ENCODE measurements at places on chromosomes 11 and 22.
A peak's percentile ranks its signal among the peaks of the same experiment; 100 is the strongest.

DNA sequence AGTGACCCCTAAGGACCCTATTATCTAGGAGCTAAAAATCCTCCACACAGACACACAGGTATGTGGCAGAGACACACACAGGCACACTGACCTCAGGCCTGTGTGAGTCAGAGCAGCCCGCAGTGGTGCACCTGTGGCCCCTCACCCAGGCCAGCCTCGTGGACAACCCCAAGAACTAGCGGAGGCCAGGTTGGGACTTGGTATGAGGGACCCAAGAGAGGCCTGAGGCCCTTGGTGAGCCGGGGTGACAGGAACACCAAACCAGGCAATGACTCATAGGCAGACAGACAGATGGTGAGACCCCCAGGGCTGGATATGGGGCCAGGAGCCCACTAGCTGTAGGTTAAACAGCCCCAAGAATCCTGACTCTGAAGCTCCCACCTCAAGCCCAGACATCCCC is 6.0 kb downstream of the CASTOR1 start:
- no peak for DNase-seq

DNA sequence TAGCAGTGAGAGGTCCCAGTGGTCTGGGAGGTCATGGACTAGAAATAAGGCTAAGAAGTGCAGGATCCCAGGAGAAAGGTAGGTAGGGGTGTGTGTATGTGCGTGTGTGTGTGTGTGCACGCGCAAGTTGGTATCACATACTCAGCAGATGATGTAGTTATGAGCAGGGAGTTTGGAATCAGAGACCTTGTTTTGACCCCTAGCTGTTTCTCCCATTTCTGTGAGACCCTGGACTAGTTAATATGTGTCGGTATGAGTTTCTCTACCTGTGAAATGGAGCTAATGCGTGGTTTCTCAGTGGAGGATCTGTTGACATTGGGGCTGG is 1.3 kb downstream of the SERPING1 start:
- no peak for DNase-seq

- DNase-seq: peak; percentile 65
These were observed 1.7 kb downstream of the HPX start for GRCh38 chr11:6438979-6439571.

- DNase-seq: no peak
These were observed 1.5 kb downstream of the PIWIL4 start for GRCh38 chr11:94568717-94569116.

GRCh38 chr11:88281317-88281712 is 56.2 kb downstream of the CTSC start:
- DNase-seq: no peak

DNA sequence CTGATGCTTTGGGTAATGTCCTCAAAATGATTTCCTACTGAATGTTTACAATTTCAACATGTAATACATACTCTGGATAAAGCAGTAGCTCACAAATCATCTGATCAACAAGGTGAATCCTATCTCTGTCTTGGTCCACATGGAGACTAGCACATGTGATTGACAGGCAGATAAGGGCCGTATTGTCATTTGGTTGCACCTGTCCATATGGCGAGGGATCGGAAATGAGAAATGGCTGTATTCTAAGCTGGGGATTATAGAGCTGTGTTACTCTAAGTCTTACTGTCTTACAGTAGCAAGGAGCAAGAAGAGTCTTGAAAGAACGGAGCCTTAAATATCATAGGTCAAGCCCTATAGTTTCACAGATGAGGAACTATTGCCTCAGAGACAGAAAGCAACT is 55.7 kb downstream of the APIP start:
- DNase-seq: no peak

DNA sequence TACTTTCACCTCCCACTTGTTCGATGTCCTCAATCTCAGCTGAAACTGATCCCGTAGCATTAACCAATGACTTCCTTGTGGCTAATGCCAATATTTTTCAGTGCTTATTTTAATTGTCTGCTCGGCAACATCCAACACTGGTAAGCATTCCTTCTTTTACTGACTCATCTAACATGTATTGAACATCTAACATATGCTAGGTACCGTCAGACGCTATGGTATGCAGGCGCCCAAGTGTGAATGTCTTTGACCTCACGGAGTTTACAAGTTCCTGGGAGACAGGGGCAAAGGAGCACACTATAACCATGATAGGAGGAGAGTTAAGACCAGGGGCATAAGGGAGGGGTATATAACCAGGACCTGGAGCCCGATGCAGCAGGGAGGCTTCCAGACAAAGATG is 1.7 kb downstream of the BRMS1 start:
- no peak for DNase-seq

GRCh38 chr11:32891657-32892354 is 805 bp upstream of the QSER1 start:
- DNase-seq: no peak

DNA sequence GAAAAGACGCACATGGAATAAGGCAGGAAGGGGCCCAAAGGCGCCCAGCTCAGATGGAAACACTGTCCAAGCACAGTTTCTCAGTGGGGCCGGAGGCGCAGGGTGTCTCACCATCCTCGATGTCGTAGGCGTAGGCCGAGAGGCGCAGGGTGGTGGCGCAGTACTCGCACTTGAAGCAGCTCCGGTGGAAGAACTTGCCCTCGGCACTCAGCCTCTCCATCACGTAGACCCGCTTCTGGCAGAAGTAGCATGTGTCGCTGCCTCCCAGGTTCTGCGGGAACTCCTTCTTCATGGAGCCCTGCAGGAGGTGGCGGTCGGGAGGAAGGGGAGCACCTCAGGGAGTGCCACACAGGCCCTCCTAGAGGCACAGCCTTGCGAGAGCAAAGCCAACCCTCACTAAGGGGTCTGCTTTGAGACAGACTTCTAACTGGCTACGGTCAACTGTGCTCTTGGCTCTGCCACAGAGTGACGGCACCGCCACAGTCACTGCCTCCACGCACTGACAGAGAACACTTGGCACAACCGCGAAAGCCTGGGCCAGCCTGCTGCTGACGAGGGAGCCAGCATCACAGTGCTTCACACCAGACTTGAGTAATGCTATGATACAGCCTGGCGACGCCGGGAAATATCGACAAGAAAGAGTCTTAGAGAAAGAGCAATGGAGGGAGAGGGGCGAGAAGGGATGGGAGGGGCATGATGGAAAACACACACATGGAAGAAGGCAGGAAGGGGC is 97.6 kb upstream of the BID start:
- no peak for DNase-seq

DNA sequence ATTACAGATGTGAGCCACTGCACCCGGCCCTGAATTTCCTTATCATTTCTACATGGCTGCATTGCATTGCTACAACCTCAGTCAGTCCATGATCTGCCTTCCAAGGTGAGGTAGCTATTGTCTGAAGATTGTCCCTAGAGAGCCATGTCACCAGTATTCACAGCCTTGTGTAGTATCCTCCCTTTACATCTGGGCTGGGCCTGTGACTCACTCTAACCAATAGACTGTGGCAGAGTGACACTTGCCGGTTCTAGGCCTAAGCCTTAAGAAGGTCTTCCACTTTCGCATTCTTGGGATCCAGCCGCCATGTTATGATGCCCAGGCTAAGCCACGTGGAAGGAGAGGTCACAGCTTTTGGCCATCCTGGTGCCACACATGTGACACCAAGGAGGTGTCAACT is 10.1 kb upstream of the PLEKHB1 start:
- no peak for DNase-seq

DNA sequence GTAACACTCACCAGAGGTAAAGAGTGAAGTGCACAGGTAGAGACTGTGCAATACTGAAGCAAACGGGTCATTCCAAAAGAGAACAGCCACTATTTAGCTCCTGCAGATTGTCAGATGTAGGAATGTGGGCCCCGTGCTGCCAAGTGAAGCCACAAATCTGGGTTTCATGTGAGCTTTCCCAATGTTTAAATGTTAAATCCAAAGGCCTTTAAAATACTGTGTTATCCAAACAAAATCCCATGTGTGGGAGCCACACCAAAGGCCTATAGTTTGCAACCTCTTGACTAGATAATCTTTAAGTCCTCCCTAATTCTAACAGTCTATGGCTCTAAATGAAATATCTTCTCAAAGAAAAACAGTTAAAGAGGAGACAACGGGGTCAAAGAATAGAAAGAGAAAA is 43.3 kb downstream of the RBFOX2 start:
- DNase-seq: no peak

- no peak for DNase-seq
These were observed 37.7 kb downstream of the DDI1 start for GRCh38 chr11:104073950-104074705.

DNA sequence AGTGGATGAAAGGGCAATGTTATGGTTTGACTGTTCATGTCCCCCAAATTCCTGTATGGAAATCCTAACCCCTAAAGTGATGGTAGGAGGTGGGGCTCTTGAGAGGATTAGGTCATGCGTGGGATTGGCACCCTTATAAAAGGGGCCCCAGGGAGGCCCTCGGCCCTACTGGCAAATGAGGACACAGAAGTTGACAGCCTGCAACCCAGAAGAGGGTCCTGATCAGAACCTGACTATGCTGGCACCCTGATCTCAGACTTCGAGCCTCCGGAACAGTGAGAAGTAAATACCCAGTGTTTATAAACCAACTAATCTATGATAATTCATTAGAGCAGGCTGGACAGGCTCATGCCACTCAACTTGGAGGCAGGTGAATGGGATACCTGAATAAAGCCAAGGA is 8.7 kb downstream of the IFITM10 start:
- DNase-seq: peak; percentile 13

DNA sequence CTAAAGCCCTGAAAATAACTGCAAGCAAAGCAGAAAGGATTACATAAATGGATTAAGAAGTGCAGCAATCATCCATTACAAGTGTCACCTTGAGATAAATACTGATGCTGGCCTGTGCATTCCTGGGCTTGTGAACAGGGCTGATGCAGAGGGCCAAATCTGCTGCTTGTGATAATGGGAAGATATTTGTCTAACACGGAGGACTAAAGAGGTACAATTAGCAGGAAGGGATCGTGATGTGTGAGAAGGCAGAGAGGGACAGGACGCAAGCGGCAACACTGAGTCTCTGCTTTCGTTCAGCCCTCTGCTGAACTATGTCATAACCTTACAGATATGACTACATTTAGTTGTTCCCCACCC is 107.7 kb upstream of the DDI1 start:
- no peak for DNase-seq

DNA sequence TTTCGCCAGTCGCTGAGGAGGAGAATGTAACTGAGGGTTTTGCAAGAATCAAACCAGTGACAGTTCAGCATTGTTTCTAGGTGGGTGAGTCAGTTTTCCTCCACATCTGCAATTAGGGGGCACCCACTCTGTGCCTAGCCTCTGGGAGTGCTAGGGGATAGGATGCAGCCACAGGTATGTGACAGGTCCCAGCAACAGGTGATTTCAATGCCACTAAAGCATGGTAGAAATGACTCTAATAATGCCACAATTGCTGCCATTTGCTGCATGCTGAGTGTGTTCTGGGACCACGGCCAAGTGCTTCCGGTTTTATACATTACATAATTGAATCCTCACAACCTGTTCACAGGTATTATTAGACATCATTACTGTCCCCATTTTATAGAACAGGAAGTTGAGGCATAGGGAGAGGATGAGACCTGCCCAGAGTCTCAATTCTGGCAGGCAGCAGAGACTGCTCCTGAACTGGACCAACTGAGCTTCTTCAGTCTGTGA is 556 bp downstream of the CRYBB2 start:
- no peak for DNase-seq

GRCh38 chr11:80990885-80991284 is 1550.1 kb upstream of the TENM4 start:
- no peak for DNase-seq

- no peak for DNase-seq
These were observed 790 bp upstream of the TMEM41B start for GRCh38 chr11:9315078-9315688.

- peak; percentile 57 for DNase-seq
These were observed 5.6 kb downstream of the PNPLA5 start for GRCh38 chr22:43886231-43886630.

DNA sequence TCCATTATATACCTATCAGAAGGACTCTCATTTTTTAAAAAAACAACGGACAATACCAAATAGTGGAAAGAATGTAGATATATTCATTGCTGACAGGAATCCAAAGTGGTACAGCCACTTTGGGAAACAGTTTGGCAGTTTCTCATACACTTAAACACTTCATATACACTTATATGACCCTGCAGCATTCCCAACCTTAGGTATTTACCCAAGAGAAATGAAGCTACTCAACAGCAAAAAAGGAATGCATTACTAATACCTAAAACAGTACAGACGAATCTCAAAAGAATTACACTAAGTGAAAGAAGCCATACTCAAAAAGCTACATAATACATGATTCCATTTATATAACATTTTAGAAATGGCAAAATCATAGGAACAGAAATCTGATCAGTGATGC is 51.5 kb downstream of the RBFOX2 start:
- DNase-seq: no peak

DNA sequence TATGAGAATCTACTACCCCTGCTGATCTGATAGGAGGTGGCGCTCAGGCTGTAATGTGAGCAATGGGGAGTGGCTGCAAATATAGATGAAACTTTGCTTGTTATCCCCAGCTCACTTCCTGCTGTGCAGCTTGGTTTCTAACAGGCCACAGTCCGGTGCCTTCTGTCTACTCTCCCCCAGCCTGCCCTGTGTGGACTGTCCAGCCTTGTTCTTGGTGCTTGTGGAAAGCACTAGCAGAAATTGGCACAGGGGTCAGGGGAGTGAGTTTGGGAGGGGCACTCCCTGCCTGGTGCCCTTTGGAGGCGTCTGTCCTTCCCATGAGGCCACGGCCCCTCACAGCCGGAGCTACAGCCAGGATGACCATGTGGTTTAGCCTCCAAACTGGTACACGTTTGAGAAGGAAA is 14.3 kb downstream of the MOV10L1 start:
- DNase-seq: no peak

- no peak for DNase-seq
These were observed 33.3 kb downstream of the EXT2 start for GRCh38 chr11:44128729-44129128.

DNA sequence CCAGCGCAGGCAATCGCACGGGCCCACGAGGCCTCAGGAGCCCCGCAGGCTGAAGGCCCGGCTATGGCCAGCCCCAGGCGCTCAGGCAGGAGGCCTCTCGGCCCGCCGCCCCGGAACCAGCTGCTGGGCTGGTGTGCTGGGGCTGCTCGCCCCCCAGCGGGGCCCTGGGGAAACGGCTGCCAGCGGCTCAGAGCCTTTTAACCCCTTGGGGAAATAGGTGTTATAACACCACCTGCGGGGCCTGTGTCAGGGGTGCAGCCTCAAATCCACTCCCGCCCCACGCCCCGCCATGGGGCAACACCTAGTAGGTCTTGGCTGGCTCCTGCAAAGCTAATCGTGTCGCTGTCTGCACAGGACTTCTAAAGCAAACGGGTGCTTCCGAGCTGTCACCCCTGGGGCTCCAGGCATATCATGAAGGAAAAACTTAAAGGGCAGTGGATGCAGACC is 237.4 kb downstream of the TTC28 start:
- DNase-seq: peak; percentile 81

GRCh38 chr22:31122532-31123291 is at the start of gene INPP5J:
Gene INPP5J (plus strand): TSS chr22:31122966. CDS start chr22:31123015, 49 bp downstream.
- DNase-seq: no peak

- DNase-seq: peak; percentile 71
These were observed 87.1 kb upstream of the RAG2 start for GRCh38 chr11:36684840-36685801.

DNA sequence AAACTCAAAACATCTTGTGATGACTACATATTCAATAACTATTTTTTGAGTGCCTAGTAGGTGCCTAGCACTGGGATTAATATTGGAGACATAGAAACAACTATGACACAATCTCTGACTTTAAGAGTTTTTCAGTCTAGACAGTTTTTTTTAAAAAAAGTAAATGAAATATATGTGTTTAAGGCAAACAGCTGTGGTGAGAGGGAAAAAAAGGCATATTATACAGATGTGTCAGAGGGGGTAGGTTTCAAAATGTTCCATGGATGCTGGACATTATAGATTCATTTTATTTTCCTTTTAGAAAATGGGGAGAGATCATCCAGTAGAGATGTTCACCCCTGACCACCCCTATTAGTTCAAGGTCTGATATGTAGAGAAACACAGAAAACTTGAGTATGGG is 90.8 kb downstream of the LUZP2 start:
- no peak for DNase-seq

All from activated effector memory CD4-positive, alpha-beta T cell treated with anti-CD3 and anti-CD28 coated beads, Interleukin-2, amount 50 U/mL, for 16 hours (primary cell).